ENCODE measurements at places on chromosomes 2 and 18. TPM values are rescaled to one million over a fixed set of nuclear protein-coding genes. Genes with fewer than 3 reads are reported as not detected.

The COPS7B gene
- total RNA-seq: 21.6 TPM

The NYAP2 gene
- total RNA-seq: 0.40 TPM

The TANC1 gene
- 14.3 TPM for total RNA-seq

The TGFA gene
- 0.44 TPM for total RNA-seq

The MC5R gene
- 2.9 TPM for total RNA-seq

The POTEI gene
- total RNA-seq: not detected

The ARHGEF4 gene
- total RNA-seq: 9.6 TPM

DNA sequence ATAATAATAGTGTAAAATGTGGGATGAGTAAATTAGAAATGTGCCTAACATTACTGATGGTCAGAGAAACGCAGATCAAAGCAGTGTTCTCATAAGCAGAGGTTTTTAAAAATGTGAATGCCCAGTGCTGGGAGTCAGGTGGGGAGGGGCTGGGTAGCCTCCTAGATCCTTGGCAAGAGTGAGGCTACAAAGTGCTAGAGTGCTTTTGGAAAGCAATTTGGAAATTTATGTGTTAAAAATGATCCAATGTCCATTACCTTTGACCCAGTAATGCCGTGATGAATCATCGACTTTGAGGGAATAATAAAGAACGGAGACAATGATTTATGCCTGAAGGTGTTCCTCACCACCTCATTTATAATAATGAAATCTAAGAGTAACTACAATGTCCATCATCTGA is 44.9 kb upstream of the TWIST2 start:
- H3K4me3 ChIP-seq: no peak overlapping the region
- no peak overlapping the region for H3K27ac ChIP-seq
- H3K4me1 ChIP-seq: no peaks in the 10 kb centered on the region
- DNase-seq: no peak
- H3K27me3 ChIP-seq: peaks cover 9% of the 10 kb centered on the region
- H3K36me3 ChIP-seq: no peaks in the 10 kb centered on the region

- peak; percentile 4 for DNase-seq
- H3K4me1 ChIP-seq: no peaks in the 10 kb centered on the region
- no peak overlapping the region for H3K4me3 ChIP-seq
- no peaks in the 10 kb centered on the region for H3K36me3 ChIP-seq
- no peak overlapping the region for H3K27ac ChIP-seq
- H3K27me3 ChIP-seq: no peaks in the 10 kb centered on the region
Observed at GRCh38 chr2:193539188-193539587, 1344.5 kb upstream of the TMEFF2 start.

GRCh38 chr2:37885329-37885993 is 39.6 kb upstream of the RMDN2 start:
- no peaks in the 10 kb centered on the region for H3K36me3 ChIP-seq
- no peak overlapping the region for H3K27ac ChIP-seq
- H3K4me3 ChIP-seq: no peak overlapping the region
- DNase-seq: no peak
- H3K27me3 ChIP-seq: peaks cover 11% of the 10 kb centered on the region

GRCh38 chr18:66344227-66344626 is 259.7 kb downstream of the CDH19 start:
- no peaks in the 10 kb centered on the region for H3K4me1 ChIP-seq
- H3K27me3 ChIP-seq: no peaks in the 10 kb centered on the region
- DNase-seq: no peak

- H3K4me3 ChIP-seq: no peak overlapping the region
- H3K36me3 ChIP-seq: peaks cover 2% of the 10 kb centered on the region
- H3K27ac ChIP-seq: peak overlapping the region; percentile 43
- no peak for DNase-seq
Observed at GRCh38 chr2:42224422-42225067, 55.4 kb downstream of the EML4 start.

GRCh38 chr2:205808486-205809121 is 126.3 kb downstream of the NRP2 start:
- H3K36me3 ChIP-seq: no peaks in the 10 kb centered on the region
- peak; percentile 49 for DNase-seq
- peaks cover 5% of the 10 kb centered on the region for H3K27me3 ChIP-seq
- H3K4me3 ChIP-seq: no peak overlapping the region
- no peak overlapping the region for H3K27ac ChIP-seq

- no peaks in the 10 kb centered on the region for H3K27me3 ChIP-seq
- no peak overlapping the region for H3K4me3 ChIP-seq
- no peak for DNase-seq
- no peak overlapping the region for H3K27ac ChIP-seq
- H3K36me3 ChIP-seq: peaks cover 44% of the 10 kb centered on the region
Observed at GRCh38 chr18:63409301-63409700, 13.0 kb downstream of the VPS4B start.

GRCh38 chr2:135870571-135870970 is 5.7 kb downstream of the MCM6 start:
- H3K36me3 ChIP-seq: peaks cover 33% of the 10 kb centered on the region
- H3K4me3 ChIP-seq: no peak overlapping the region
- H3K27ac ChIP-seq: no peak overlapping the region
- no peaks in the 10 kb centered on the region for H3K27me3 ChIP-seq
- peaks cover 8% of the 10 kb centered on the region for H3K4me1 ChIP-seq
- no peak for DNase-seq

DNA sequence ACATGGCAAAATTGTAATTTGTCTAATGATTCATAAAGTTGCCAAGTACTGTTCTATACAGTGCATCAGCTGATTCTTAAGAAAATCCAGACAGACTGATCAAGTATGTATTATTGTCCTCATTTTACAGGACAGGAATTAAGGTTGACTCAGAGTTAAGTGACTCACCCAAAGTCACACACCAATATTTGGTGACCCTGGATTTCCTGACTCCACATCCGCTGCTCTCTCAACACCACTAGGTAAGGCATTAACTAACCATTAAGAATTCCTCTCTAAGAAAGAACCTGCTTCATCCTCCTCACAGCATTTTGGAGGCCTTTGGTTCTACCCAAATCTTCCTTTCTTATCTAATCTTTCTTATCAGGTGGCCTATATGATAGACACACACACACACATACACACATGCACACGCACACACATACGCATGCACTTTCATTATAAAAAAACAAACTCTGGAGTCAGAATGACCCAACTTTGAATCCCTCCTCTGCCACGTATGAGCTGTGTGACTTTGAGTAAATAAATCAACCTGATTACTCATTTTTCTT is 150.8 kb downstream of the ANKRD44 start:
- H3K27ac ChIP-seq: no peak overlapping the region
- peaks cover 8% of the 10 kb centered on the region for H3K4me1 ChIP-seq
- H3K36me3 ChIP-seq: no peaks in the 10 kb centered on the region

DNA sequence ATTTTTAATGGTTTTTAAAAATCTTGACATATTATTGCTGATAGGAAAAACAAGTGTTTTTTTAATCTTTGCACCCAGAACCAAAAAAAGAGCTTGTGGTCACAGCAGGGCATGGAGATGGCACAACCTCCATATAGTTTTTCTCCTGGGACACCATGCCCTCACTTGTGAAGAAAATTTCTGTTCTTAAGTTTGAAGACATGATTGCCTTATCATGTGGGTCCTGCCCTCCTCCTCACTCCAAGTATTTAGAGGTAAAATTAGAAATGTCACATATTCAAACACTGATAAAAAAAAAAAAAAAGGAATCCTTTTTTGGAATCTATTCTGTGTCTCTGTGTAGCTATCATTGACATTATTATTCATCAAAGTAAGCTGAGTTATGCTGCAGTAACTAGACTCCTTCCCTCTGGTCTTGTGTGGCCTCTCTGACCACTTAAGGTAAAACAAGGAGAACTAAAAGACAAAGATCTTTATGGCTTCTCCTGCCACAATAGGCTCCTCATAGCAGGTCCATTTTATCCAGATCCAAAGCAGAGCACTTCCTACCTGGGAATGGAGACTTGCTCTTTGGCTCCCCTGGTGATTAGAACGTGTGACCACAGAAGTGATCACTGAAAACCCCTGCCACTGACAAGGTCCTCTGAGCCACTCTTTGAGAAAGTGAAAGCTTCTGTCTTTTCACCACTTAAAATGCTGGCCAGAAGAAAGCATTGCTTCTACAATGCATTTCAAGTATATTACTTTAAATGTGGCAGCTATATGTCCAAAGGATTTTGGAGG is 19.8 kb downstream of the ADD2 start:
- H3K27ac ChIP-seq: no peak overlapping the region
- H3K4me3 ChIP-seq: no peak overlapping the region
- no peak for DNase-seq
- H3K27me3 ChIP-seq: peaks cover 2% of the 10 kb centered on the region
- H3K36me3 ChIP-seq: no peaks in the 10 kb centered on the region

DNA sequence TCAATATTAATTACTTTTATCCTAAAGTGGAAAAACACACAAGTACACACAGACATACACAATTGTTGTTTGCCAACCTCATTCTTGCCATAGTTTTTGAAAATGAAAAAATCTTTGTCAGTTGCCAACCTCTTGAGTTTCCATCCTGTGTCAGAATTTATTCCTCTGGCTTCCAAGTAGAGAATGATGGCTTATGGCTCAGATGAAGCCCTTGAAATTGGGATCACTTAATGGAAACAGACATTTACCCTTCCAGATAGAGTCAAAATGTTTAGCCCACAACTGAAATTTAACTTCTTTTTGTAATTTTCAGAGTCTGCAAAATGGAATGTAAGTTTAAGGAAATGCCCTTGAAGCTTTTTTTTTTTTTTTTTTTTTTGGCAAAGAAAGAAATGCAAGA is 321.6 kb upstream of the TNP1 start:
- H3K4me1 ChIP-seq: peaks cover 12% of the 10 kb centered on the region
- peak; percentile 81 for DNase-seq
- H3K27me3 ChIP-seq: no peaks in the 10 kb centered on the region
- H3K27ac ChIP-seq: no peak overlapping the region
- H3K36me3 ChIP-seq: no peaks in the 10 kb centered on the region

DNA sequence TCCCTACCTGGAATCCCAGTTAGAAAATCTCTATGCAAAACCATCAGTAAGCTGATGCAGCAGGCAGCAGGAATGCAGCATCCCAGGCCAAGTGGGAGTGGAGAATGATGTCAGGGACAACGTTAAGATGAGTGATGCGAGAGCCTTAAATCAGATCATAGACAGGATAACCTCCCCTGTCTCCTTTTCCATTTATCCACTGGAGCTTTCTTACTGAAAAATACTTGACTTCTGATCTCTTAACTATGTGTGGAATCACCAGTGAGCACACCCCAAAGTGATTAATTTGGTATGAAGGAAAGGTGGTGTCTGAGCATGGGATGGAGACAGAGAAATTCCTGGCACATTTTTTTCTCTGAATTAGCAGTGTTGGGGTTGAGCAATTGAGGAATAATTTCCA is 98.0 kb downstream of the RND3 start:
- no peak for DNase-seq
- no peaks in the 10 kb centered on the region for H3K27me3 ChIP-seq
- no peaks in the 10 kb centered on the region for H3K4me1 ChIP-seq
- H3K36me3 ChIP-seq: no peaks in the 10 kb centered on the region
- no peak overlapping the region for H3K27ac ChIP-seq

DNA sequence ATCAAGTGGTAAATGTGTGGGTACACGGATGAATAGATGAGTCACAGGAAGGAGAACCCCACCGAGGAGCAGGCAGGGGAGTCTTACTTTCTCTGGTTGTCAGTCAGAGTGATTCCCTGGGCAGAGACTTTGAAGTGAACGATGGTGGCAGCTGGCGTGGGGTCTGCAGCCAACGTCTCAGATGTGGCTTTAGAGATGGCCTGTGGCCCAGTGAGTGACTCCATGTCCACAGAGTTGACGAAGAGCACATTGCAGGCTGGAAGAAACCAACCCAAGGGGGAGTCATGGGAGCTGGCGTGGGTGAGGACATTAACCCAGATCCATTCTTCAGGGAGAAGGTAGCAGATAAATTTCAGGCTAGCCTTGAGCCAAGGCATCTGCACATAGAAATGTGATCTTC is 193.1 kb downstream of the TNS1 start:
- H3K27me3 ChIP-seq: no peaks in the 10 kb centered on the region
- no peak overlapping the region for H3K27ac ChIP-seq
- H3K4me3 ChIP-seq: no peak overlapping the region
- H3K36me3 ChIP-seq: peaks cover 90% of the 10 kb centered on the region
- DNase-seq: no peak

GRCh38 chr2:20682167-20682920 is 15.4 kb downstream of the GDF7 start:
- no peak overlapping the region for H3K4me3 ChIP-seq
- no peak for DNase-seq
- no peak overlapping the region for H3K27ac ChIP-seq

DNA sequence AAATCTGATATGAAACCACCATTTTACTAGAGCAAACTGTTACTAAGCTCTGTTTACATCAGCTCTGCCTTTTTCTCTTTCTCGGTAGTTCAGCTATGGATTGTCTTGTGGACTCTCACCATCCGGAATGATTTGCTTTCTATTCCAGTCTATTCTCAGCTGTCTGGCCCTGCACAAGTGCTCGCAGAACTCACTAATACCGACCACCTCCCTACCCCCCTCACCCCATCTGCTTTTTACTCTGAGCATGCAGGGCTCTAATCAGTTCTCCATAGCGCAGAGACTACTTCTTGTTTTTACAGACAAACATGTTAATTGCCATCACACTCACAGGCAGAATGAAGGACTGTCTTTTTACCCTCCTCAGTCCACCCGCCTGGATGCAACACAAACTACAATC is 180.7 kb upstream of the POU3F3 start:
- DNase-seq: no peak
- no peaks in the 10 kb centered on the region for H3K36me3 ChIP-seq
- no peaks in the 10 kb centered on the region for H3K27me3 ChIP-seq
- H3K27ac ChIP-seq: no peak overlapping the region
- H3K4me3 ChIP-seq: no peak overlapping the region

- no peaks in the 10 kb centered on the region for H3K27me3 ChIP-seq
- H3K36me3 ChIP-seq: peaks cover 4% of the 10 kb centered on the region
- H3K4me1 ChIP-seq: peaks cover 54% of the 10 kb centered on the region
- peak; percentile 98 for DNase-seq
- no peak overlapping the region for H3K4me3 ChIP-seq
Observed at GRCh38 chr2:54499661-54500060, 43.5 kb downstream of the SPTBN1 start.

DNA sequence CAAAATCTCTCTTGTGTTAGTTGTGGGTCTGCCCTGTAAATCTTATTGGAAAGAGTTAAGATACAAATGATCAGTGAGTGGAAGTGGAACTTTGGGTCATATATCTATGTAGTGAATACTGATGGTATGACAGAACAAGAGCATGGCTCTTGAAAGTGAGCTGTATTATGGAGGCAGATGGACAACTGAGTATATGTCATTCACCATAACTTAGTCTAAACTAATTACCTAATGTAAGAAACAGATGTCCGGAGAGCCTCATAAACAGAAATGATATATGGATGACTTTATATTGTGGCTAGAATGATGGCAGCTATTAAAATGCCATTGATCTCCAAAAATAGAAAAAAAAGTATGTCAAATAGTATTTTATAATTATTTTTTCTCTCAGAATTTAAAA is 72.4 kb downstream of the FASTKD2 start:
- no peaks in the 10 kb centered on the region for H3K4me1 ChIP-seq
- DNase-seq: no peak
- H3K27ac ChIP-seq: no peak overlapping the region
- H3K4me3 ChIP-seq: no peak overlapping the region

GRCh38 chr2:37802211-37802752 is 122.8 kb upstream of the RMDN2 start:
- H3K27me3 ChIP-seq: no peaks in the 10 kb centered on the region
- no peaks in the 10 kb centered on the region for H3K36me3 ChIP-seq
- H3K27ac ChIP-seq: no peak overlapping the region
- DNase-seq: no peak

- no peaks in the 10 kb centered on the region for H3K27me3 ChIP-seq
- no peak for DNase-seq
- H3K4me3 ChIP-seq: no peak overlapping the region
- no peak overlapping the region for H3K27ac ChIP-seq
- H3K4me1 ChIP-seq: peaks cover 32% of the 10 kb centered on the region
Observed at GRCh38 chr2:174631009-174631981, 33.7 kb upstream of the WIPF1 start.

All from muscle of leg (tissue), 16 donors.